ENCODE measurements at places on chromosomes 5 and 9.

GRCh38 chr9:4970970-4971641 is 14.0 kb upstream of the JAK2 start:
- no peak for DNase-seq

GRCh38 chr5:73266925-73267765 is 94.2 kb downstream of the TMEM174 start:
- DNase-seq: no peak

- no peak for DNase-seq
Measured at GRCh38 chr5:164652276-164652660, 1146.8 kb downstream of the MAT2B start.

- no peak for DNase-seq
Measured at GRCh38 chr5:132181011-132181629, 46.5 kb downstream of the P4HA2 start.

DNA sequence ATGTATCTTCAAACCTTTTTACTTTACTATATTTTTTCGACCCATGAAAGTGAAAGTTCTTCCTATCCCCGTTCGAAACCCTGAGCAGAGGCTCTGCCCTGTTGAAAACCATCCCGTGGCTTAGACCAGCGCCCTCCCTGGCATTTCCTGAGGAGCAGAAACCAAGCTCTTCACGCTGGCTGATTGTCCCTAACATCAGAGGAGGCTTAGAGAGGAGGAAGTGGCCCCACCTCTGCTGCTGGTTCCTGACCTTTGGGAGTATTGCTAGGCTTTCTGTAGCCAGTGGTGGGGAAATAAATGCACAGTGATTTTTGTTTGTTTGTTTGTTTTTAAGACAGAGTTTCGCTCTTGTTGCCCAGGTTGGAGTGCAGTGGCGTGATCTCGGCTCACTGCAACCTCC is 4.2 kb upstream of the PTGES start:
- DNase-seq: no peak

GRCh38 chr9:125655691-125656410 is 51.2 kb downstream of the MAPKAP1 start:
- no peak for DNase-seq

DNA sequence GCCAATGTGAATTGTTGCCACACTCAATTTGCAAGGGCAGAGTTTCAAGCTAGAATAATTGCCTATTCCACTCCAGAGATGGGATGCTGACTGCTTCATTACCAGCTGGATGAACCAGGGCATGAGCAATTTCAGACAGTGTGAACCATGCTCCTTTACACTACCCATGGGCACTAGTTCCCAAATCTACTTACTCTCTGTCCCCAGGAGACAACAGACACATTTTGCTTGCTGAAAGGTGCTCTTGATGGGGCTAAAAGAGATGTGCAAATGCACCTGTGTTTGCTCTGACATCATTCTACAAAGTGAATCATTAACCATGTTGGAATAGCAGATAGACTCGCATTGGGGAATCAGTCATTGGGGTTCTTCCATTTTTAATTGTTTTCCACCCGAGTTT is 522.3 kb upstream of the NUDT12 start:
- DNase-seq: no peak

DNA sequence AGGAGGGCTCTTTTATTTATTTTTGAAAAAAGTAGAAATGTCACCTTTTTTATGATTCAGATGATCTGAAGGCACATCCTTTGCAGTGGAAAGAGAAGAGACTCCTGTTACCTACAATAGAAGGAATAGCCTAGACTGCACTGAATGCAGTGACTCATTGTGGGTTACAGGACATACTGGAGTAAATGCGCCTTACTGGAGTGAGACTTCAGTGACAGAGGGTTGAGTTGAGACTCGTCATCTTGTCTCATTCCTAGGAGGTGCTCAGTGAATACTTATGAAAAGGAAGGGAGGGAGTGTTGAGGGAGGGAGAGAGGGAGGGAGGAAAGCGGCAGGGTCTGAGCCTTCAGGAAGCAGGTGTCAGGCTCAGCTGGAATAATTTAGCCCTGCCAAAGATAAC is 25.2 kb downstream of the ANKRA2 start:
- no peak for DNase-seq

DNA sequence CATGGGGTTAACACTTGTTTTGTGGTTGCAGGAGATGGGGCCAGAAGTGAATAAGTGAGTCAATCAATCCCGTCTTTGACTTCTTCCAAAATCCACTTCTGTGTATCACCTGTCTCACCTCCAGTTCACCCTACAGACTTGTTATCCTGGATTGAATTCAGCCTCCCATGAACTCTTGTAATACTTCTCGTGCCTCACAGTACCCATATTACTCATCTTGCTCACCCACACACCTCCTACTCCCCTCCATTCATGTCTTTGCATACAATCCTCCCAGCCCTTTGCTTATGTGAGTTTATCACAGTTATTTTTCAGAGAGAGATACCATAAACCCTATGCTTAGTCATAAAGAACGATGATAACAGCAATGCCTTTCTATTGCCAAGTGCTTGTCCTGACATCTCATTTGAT is 52.9 kb upstream of the PAPPA start:
- DNase-seq: no peak

DNA sequence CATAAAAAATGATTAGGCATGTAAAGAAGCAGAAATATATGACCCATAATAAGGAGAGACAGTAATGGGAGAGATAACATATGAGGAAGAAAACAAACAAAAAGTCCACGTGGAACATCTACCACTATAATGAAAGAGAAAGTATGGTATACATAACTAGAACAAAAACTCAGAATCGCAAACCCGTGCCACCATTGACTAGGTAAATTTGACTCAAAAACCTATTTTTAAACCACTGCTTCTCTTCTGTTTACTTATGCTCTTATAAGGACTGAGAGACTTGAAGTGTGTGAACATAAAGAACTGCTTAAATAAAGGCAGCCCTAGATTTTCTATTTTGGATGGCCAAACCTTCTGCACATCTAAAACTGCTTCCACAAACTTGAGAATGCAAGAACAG is 330.7 kb downstream of the CAAP1 start:
- no peak for DNase-seq

- no peak for DNase-seq
Measured at GRCh38 chr9:14924230-14925219, 14.3 kb upstream of the FREM1 start.

GRCh38 chr9:127876764-127877562 is 512 bp downstream of the AK1 start:
- no peak for DNase-seq

GRCh38 chr9:18800579-18800978 is 232.4 kb downstream of the SAXO1 start:
- DNase-seq: no peak

DNA sequence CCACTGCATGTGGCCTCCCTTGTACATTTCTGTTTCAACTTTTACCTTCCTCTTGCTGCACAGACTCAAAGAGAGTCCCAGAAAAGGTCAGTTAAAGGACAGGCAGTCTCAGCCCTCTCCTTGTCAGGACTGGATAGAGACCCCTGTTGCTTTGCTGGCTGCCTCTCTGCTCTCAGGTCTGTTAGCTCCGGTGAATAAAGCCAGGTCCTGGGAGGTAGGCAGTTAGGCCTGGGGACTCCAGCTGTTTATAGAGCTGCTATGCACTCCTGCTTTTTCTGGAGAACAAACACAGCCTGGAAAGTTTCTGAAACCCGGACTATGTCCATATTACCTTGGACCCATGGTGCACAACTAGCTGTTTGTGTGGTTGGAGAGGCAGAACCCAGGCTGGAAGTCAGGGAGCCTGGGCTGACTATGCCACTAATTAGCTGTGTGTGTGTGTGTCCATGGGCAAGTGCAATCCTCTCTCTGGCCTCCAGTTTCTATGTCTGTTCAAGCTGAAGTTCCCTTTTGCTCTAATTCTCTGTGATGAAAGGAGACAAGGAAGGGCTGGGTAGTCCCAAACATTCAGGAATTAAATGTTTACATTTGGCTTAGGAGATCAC is 42.9 kb downstream of the GLRA1 start:
- DNase-seq: no peak

DNA sequence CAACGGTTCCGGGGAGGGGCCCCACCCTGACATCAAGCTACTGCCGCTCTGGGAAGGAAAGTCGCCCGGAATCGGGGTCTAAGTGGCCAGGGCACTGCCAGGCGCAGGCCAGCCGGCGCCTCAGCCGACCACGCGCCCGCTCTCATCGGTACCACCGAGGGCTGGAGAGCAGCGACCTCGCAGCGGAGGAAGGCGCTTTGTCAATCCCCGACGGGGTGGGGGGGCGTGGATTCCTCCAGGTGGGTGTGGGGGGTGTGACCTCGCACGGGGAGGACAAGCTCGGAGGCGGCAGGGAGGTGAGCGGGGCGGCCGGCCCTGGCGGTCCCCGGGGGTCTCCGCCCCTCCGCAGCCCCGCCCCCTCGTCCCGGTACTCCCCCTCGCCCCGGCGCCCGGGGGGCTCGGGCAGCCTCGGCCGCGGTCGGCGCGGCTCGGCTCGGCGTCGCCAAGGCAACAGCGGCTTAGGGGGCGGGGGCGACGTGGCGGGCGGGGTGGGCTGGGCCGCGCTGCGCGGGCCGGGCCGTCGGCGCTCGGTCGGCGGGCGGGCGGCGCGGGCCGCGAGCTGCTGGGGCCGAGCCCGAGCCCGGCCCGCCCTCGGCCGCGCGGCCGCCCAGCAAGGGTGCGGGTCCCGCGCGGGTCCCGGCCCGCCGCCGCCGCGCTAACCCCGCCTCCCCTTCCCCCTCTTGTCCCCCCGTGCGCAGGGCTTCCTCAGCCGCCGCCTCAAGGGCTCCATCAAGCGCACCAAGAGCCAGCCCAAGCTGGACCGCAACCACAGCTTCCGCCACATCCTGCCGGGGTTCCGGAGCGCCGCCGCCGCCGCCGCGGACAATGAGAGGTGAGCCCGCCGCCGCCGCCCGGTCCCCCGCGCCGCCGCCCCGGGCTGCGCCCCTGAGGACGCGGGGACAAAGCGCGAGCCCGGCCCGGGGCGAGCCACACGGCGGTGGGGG is 47.5 kb downstream of the DAB2IP start:
- DNase-seq: no peak

- no peak for DNase-seq
Measured at GRCh38 chr5:81782811-81783210, 31.9 kb upstream of the SSBP2 start.

- DNase-seq: no peak
Measured at GRCh38 chr5:156686796-156687195, 163.3 kb upstream of the PPP1R2B start.

GRCh38 chr5:61467766-61468482 is 135.9 kb downstream of the ZSWIM6 start:
- DNase-seq: no peak

- DNase-seq: no peak
Measured at GRCh38 chr9:117796681-117797080, 92.5 kb downstream of the TLR4 start.

DNA sequence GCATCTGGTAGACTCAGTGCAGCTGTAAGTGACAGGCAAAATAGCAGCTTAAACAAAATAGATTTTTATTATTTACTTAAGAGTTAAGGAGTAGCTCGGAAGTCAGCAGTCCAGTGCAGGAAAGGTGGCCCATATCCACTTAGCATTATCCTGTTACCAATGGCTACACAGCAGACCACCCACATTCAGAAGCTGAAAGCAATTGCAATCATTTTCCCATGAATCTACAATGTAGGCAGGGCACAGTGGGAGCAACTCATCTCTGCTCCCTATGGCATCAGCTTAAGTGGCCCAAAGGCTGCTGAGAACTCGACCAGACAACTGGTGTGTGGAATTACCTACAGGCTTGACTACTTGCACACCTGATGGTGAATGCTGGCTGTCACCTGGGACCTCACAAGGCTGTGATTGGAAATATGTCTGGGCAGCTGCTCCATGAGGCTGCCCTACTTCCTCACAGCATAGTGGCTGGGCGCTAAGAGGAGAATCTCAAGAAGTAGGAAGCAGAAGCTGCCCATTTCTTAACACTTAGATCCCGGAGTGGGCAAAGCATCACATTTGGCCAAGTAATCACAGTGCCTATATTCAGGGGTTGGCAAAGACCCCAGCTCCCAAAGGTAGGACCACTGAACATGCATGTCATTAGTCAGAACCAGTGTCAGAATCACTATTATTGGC is 56.4 kb downstream of the SNX18 start:
- DNase-seq: no peak

- DNase-seq: no peak
Measured at GRCh38 chr5:134177369-134178095, 782 bp upstream of the SKP1 start.

GRCh38 chr9:111897601-111898137 is 1.1 kb downstream of the UGCG start:
- no peak for DNase-seq

DNA sequence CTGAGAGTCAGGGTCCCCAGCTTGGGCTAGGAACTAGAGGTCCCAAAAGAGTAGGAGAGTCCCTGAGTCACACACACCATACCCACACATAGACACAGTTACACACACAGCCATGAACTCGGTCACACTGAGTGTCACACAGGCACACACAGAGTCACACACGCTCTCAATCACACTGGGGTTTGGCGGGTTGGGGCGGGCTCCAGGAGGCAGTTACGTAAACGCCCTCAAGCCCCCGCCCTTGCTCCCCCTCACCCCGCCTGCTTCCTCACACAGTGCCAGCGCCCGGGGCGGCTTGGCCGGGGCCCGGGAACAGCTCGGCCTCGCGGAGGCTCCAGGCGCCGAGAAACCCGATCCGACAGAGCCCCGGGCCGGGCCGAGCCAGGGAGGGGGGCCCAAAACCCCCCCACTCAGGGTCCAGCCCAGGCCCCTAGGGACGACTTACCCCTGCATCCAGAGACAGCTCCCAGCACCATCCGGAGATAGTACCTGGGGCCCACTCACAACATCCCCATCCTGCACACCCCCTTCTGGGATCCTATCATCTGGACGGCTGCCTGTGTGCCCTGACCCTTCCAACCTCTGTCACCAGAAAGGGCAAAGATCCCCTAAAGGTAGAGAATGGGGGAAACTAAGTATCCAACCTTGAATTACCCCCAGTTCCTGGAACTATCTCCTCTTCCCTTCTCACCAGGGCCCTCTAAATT is 3.5 kb upstream of the CNTFR start:
- peak; percentile 88 for DNase-seq

- no peak for DNase-seq
Measured at GRCh38 chr5:10832987-10833386, 72.0 kb upstream of the DAP start.

DNA sequence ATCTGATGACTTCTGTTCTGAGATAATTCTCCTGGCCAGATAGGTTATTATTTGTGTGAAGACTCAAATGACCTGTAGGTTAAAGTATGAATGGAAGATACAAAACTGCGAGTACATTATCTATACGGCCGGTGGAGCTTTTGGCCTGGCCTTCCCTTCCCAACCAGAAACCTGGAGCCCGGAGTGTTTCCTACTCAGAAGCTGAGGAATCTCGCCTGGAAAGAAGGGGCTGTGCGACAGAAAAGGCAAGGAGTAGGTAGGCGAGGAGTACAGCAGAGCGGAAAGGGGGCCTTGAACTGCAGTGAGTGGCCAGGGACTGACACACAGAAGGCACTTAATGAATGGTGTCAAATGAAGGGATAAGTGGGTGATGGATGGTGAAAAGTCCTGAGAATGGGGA is 34.6 kb downstream of the ANGPTL2 start:
- DNase-seq: no peak

- no peak for DNase-seq
Measured at GRCh38 chr5:73534011-73534644, 31.3 kb downstream of the ANKRA2 start.
